ENCODE measurements at places on chromosomes 11 and 22.

DNA sequence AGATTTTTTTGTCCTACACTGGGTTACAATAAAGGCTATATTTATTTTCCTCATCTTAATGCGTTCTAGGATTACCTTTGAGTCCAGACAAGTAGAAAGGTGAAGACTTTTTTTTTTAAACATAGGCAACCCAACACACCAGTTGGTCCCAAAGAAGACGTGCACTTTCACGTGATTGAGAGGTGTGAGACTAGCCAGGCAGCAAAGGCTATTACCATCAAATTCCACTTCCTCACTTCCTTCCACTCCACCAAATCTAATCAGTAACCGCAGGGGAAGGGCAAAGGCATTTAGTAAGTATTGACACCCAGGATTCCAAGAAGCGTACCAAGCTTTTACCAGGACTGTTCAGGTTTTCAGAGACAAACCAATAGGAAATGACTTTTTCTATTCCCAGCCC is 109.3 kb downstream of the APIP start:
- DNase-seq: no peak

DNA sequence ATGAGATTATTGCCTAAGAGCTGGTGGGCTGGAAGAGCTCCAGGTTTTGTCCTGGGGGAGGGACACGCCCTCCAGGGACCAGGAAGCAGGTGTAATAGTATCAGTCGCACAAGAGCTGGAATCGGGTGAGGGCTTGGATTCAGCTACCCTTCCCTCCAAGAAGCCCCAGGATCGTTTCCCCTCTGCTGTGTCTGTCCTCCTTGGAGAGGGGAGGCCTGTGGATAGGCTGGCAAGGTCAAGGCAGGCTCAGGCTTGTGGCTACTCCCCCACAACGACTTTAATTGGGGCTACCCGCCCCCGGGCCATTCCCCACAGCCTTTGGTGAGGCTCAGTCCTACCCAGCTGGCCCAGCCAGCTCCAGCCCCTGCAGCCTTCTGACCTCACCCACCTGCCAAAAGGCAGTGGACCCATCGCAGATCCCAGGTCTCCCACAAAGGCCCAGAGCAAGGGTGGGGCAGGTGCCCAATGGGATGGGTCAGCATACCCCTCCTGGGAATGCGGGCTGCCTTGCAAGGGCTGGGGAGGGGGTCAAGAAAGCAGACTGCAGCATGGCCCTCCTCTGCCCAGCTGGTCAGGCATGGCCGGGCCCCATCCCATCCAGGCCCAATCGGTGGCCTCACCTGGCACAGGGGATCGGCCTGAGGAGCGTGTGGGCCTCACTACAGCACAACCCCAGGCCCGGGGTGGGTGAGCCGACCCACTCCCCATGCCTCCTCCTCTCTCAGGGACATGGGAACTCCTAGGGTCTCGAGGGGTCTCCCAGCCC is 1.0 kb downstream of the CTSD start:
- DNase-seq: no peak

- DNase-seq: no peak
Observed at GRCh38 chr11:44016546-44017442, 31.0 kb upstream of the ACCSL start.

- no peak for DNase-seq
Observed at GRCh38 chr11:16082095-16083055, 274.0 kb downstream of the SOX6 start.

- DNase-seq: no peak
Observed at GRCh38 chr11:12556788-12557384, 117.3 kb upstream of the TEAD1 start.

GRCh38 chr22:22730655-22731373 is 86.4 kb downstream of the GGTLC2 start:
- DNase-seq: no peak

DNA sequence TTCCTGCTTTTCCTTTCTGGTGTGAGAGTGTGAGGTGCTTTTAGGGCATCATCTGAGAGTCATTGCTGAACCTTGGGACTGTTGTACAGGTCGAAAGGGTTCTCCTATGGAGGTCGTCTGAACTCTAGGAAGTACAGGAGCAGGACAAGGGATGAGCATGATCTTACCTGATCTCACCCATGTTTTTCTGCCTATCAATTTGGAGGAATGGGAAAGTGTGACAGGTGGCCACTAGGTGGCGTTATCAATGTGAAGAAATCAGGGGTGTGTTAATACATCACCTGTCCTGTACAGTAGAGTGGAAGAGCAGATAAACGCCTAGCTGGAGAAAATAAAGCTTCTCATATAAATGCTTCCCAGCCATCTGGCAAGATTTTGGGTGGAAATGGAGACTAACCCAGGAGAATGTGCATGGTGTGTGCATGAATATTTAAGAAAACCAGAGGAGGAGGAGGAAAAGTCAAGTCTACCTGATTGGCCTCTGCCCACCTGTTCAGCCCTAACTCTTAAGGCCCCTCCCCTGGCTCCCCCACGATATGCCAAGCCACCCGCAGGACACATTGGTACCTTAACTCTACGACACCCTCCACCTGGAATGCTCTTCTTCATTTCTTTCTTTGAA is 72.0 kb upstream of the NARS2 start:
- no peak for DNase-seq

DNA sequence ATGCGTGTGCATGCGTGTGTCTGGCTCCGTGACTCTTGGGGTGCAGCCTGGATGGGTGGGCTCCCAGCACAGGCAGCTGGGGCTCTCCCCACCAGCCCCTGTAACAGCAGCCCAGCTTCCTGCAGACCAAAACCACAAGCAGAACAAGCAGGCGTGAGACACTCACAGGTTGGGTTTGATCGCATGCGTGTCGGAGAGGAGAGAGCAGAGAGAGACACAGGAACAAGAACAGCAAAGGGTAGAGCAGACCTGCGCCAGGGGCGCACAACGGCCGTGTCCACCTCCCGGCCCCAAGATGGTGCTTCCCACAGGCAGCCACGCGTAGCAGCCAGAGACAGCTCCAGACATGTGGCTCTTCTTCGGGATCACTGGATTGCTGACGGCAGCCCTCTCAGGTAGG is at the start of gene CD6:
CD6 (plus strand) TSS at position 161 of the 400 bp plus-strand sequence; CDS start at position 347, 186 bp downstream.
- no peak for DNase-seq

GRCh38 chr22:20465759-20466077 is 28.1 kb upstream of the SCARF2 start:
- no peak for DNase-seq

DNA sequence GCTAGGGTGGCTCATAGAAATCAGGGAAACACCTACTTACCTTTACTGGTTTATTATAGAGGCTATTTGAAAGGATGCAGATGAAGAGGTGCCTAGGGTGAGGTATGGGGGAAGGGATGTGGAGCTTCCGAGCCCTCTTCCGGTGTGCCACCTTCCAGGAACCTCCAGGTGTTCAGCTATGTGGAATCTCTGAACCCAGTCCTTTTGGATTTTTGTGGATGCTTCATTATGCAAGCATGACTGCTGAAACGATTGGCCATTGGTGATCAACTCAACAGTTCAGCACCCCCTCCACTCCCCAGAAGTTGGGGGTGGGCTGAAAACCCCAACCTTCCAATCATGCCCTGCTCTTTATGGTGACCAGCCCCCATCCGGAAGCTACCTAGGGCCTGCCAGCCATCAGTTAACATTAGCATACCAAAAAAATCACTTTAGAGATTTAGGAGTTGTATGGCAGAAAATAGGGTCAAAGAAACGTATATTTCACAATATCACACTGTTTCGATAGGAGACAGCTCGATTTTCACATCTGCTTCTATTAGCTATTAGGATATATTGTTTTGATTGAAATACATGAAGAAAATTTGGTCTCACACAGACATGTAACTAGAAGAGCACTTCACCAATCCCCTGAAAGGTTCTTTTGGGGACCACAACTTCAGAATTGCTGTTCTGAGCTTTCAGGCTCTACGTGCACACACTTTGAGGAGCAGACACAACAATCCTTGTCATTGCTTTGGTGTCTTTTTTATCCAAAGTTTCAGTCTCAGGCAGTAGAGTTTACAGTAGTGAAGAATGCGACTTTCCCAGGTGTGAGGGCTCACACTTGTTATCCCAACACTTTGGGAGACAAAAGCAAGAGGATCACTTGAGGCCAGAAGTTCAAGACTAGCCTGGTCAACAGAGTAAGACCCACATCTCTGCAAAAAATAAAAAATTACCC is 3.3 kb upstream of the POLR2G start:
- DNase-seq: no peak

DNA sequence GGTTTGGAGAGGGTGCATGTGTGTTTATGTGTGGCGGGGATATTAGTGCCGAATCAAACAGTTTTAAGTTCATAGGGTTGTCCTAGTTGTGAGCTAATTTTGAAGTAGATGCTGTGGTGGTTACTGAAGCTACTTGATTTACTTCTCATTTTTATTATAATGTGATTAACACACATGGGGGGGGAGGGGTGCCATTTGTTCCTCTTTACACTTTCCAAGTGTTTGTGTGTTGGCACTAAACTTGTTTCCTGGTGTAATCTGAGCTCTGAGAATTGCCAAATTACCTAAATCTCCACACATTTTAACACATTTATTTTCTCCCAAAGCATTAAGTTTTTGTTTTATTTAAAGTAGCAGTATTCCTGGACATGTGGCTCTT is 60.1 kb downstream of the ZNRF3 start:
- DNase-seq: no peak

GRCh38 chr11:85599083-85599482 is 28.1 kb downstream of the DLG2 start:
- no peak for DNase-seq

Data from GM12864 (cell line).